ENCODE measurements at places on chromosomes 3 and 15.
A peak's percentile ranks its signal among the peaks of the same experiment; 100 is the strongest.

DNA sequence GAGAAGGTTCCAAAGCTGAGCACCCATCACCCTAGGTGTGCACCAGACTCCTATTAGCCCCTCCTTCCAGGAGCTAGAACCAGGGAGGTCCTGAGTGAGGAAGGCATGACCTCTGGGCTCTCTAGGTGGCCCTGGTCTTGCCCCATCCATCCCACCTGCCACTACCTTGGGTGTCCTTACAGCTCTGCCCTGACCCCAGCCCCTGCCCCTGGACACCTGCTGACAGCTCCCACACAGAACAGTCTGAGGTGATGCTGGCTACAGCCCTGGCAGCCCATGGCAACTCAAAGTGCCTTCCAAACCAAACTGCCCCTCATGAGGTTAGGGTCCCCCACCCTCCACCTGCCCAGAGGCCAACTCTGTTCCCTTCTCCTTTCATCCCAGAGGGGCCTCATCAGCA is 37.2 kb downstream of the GOLGA6A start:
- DNase-seq: no peak

GRCh38 chr3:105691053-105691452 is 177.8 kb downstream of the CBLB start:
- DNase-seq: no peak

- no peak for DNase-seq
Measured at GRCh38 chr3:127820221-127820825, 2.0 kb downstream of the MGLL start.

DNA sequence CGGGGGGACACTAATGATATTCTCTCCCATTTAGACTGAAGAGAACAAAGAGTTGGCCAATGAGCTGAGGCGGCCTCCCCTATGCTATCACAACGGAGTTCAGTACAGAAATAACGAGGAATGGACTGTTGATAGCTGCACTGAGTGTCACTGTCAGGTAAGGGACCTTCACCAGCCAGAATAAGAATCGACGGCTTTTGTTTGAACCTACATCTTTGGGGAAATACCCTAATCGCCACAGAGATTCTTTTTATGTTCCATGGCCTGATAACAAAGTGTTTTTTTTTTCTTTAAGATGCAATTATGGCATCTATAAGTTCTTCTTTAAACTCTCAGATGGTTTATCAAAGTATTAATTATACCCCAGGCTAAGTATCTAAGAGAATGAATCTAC is 3.4 kb downstream of the THBS1 start:
- DNase-seq: no peak

- DNase-seq: no peak
Measured at GRCh38 chr3:37256447-37256846, 82.1 kb upstream of the LRRFIP2 start.

DNA sequence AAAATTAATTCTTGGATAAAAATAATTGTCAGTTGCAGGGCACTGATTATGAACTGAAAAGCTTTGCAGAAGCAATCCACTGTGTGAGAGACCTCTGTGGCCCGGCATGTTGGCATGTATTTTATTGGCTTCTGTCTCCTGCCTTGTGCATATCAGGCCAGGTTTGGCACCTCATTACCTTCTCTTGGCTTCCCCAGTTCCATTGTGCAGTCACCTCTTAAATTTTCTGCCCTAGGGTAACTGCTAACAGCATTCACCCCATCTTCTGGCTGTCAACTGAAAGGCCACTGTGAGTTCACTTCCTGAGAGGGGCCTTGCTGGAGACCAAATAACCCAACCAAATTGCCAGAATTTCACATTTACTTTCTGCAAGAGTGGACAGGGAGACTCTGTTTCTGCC is 92.7 kb upstream of the RARB start:
- DNase-seq: no peak

DNA sequence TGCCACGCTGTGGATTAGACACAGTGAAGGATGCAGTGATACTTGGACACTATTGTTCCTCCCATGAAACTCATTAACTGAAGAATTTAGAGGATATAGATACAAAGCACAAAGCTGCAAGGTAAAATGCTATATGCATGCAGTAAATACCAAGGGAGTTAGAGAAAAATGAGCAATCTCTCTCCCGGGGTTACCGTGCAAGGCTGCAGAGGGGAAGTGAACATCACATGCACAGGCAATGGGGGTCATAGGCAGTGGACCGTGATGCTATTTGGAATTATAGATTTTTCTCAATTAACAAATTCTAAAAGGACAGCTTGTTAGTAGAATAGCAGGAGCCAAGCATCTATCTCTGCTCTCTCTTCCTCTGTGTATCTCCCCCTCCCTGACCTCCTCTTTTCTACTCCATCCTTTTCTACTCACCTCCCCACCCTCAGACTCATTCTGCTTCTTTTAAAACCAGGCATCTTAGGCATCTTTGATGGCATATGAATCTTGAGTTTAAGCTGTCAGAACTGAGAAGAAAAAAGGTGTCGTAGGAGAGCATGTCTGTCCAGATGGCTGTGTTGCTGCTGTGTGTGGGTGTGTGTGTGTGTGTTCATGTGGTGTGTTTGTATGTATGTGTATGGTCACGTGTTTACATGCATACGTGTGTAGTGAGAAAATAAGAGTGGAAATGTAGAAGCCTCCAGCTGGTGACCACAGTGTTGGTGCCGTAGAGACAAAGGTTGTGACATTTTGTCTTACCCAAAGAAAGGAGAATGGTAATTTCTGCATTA is 339.0 kb downstream of the EPHB1 start:
- no peak for DNase-seq

GRCh38 chr3:87486115-87486514 is 209.7 kb upstream of the POU1F1 start:
- DNase-seq: no peak

DNA sequence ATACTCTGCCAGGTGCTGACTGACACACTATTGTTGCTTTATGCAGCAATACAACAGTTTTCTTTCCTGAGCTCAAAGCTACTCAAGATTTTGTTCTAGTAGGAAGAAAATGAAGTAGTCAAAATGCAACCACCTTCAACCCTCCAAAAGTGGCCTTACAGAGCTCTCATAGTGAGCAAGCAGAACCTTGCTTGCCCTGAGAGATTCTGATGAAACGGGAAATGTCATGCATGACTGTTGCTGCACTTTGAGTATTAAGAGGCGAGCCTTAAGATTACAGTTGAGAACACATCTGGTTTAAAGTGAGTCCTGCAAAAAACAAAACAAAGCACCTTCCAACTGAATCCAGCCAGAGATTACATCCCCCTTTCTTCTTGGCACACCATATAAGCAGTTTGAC is 29.7 kb downstream of the MINDY4B start:
- no peak for DNase-seq

GRCh38 chr3:131772269-131773026 is 262.4 kb downstream of the CPNE4 start:
- no peak for DNase-seq

GRCh38 chr3:129622226-129622874 is 15.9 kb upstream of the PLXND1 start:
- DNase-seq: peak; percentile 51

- DNase-seq: no peak
Measured at GRCh38 chr3:188259191-188259590, 105.2 kb downstream of the LPP start.

DNA sequence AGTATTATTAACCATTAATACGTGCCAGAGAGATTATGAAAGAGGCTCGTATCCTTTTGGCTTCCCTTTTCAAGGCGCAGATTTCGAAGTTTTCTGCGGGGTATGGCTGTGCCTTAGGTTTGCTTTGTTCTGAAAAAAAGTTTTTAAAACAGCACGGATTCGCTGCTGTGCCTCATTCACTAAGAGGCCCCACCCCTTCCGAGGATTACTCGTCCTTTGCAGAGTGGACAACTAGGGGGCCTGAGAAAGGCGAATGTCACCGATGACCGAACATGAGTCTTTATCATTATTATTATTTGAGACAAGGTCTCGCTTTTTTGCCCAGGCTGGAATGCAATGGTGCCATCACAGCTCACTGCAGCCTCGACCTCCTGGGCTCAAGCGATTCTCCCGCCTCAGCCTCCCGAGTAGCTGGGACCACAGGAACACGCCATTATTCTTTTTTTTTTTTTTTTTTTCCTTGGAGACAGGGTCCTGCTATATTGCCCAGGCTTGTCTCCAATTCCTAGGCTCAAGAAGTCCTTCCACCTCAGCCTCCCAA is 684 bp upstream of the RPS27L start:
- no peak for DNase-seq

All from right kidney (tissue), 9 donors.